ENCODE measurements at places on chromosomes 2 and 18.

DNA sequence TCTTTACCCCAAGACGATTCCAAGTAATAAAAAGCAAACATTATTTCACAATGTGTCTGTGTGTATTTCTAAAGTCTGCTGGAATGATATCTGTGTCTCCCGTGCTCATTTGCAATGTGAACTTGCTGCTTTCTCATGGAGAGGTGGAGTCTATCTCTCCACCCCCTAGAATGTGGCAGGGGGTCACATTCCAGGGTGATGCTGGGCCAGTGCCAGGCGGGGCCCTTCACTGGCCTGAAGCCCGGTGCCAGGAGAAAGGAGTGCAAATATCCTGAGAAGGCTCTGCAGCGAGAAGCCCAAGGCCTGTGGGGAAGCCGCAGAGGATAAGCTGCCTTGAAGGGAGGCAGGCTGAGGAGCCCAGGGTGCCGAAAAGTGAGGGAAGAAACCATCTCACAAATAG lies 26.8 kb upstream of the LDLRAD4 start:
- DNase-seq = no peak

- no peak for DNase-seq
Observed at GRCh38 chr18:29853126-29853525, 1189.4 kb downstream of the DSC3 start.

- no peak for DNase-seq
Observed at GRCh38 chr2:57893347-57893746, 153.3 kb upstream of the VRK2 start.

DNA sequence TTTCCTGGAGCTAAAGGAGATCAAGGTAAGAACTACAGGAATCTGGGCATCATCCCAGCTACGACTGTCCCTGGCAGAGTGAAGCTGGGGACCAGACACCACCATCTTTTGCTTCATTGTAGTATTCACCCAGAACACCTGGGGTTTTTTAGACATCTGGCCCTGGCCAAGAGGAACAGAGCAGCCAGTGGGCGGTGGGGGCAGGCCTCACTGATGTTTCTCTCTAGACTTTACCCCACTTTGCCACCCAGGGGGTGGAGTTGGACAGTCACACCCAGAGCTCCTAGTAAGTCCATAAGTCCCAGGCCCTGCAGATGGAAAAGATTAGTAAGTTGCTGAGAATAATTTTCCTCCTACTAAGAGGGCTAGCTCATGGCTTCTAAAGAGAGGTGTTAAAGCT lies 39.6 kb downstream of the MARCO start:
- DNase-seq = no peak

DNA sequence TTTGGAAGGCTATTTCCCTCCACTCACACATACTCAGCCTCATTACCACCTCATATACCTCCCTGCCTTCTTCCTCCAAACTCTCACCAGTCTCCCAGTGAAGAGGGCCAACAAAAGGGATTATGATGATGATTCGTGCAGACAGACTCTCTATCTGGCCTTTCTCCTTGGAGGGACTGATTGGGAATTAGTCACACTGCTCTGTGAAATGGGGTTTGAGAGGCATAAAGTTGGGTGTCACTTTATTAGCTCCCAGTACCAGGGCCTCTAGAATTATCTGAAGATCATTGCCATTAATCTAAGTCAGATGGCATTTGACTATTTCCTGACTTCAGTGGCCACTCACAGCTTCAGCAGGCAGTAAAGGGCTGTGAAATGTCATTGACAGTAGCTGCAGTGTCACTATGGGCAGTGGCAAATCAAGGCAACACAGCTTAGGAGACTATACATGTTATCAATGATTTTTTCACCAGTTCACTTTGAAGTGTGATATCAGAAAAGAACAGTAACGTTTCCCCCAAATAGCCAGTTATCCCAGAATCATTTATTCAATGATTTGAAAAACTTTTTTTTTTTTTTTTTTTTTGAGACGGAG lies 17.4 kb downstream of the CNRIP1 start:
- DNase-seq = no peak

DNA sequence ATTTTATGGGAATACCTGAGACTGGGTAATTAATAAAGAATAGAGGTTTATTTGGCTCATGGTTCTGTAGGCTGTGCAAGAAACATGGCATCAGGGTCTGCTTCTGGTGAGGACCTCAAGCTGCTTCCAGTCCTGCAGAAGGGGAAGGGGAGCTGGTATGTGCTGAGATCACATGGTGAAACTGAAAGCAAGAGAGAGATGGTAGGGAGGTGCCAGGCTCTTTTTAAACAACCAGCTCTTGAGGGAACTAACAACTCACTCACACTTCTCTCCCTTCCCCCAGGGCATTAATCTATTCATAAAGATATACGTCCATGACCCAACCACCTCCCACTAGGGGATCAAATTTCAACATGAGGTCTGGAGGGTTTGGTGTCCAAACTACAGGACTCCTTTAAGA lies 40.1 kb downstream of the AGPS start:
- DNase-seq = no peak

- no peak for DNase-seq
Observed at GRCh38 chr2:61770746-61771145, 83.1 kb downstream of the FAM161A start.

DNA sequence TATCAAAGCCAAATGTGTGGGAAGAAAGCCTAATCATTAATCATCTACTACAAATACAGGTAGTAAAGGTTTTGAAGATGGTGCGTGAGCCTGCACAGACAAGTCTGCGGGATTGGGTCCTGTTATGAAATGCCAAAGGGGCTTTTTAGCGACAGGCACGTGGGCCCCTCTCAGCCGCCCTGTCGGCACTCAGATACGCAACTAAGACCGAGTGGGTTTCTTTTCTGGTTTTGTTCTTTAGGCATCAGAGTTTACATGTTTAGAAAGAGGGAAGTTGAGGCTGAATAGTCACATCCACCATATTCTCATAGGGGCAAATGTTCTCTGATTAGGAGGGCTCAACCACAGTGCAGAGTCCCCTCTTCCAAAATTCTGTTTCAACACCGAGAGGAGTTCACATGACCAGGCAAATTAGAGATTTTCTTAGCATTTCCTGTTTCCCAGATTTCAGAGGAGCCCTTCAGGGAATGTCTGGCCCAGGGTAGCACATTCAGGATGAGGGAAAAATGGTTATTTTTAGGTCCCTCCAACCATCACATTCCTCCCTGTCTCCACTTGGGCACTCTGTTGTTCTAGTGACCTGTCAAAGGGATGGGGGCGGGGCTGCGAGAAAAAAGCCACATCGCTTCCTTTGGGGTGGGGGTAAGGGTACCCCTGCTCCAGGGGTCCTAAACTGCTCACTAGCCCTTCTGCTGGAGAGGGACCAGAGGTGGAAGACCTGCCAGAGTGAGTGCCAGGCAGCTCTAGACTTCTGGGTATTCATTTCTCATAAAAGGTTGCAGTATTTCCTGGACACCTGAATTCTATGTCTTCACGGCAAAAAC lies 159.2 kb downstream of the BCL2 start:
- DNase-seq = no peak

DNA sequence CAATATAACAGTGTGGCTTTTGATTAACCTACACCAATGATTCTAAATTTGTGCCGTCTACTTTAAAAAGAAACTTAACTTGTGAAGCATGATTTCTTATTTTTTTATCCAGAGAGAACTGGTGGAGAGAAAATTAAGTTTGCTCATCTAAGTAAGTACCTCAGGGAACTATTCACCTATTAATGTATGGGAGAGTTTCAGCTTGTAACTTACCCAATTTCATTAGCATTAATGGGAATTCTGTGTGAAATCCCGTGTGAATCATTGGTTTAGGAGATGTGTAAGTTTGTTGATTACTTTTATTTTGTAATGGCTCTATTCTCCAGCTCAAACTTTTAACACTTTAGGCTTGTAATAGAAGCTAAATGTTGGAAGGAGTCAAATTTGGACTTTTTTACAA lies 1061.5 kb downstream of the TDRD15 start:
- no peak for DNase-seq

DNA sequence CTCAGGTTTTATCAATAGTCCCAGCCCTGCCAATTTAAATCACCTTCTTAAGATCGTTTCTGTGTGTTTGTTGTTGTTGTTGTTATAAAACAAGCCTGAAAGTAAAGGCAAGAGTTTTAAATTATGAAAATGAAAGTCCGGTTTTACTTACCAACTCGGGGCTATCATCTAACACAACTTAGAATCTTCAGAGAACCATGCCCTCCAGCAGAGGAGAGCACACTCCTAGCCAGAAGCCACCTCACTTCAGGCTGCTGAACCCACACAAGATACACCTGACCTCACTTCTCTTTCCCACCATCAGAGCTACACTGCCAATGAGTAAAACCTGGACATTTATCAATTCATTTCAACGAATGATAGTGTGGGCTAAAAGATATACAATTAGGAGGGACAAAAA lies 335.2 kb downstream of the IRS1 start:
- no peak for DNase-seq

DNA sequence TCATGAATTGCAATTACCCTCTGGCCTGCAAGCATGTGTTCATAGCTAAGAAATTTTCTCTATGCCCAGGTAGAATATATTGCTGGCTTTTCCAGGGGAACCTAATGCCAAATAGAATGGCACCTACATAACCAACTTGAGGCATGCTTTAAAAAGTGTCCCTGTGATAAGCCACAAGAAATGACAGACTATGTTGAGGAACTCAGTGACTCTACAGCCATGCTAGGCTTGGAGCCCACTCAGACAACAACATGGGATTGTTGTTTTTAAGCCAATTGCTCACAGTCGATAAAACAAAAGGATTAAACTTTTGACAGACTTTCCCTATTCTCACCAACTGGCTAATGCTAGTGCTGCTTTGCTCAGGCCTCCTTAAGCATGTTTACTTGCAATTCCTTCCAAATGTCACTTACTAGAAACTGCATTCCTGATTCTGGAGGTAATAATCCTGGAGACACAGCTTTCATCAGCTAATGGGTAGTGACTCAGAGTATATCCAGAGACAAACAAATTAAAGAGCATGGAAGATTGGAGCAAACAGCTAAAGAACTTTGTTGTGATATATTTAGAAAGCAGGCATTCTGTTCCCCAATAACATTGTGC lies 249.0 kb downstream of the SLC8A1 start:
- no peak for DNase-seq

DNA sequence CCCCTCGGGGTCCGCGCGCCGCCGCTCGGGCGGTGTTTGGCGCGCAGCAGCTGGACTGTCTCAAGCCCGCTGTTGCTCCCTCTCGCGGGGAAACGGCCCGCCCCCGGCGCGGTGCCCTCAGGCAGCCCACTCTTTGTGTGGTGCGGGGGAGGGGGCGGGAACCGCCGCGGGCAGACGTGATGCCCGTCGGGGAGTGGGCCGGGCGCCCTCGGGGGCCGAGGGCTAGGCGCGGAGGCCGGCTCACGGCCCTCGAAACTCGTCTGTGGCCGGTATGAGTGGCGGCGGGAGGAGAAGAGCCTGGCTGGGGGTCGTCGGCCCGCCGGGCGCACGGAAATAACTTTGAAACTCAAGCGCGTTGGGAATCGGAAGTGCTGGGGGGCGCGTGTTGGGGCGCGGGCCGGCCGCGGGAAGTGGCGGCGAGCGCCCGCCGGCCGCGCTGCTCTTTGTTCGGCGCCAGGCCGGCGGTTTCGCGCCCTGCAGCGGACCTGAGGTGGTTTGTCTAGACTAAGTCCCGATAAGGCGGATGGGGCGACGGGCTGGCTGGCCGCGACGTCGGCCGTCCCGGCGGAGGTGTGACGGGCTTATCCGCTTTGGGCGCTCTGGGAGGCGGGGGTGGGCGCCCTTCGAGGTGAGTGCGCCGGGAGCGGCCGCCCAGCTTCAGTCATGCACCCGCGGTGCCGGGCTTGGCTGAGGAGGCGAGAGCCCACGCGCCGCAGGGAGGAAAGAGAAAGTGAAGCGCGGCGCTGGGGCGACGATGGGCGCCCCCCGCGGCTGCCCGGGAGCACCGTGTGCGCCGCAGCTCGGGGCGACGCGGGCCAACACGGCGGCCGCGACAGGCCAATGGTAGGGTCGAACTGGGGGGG lies 679 bp downstream of the PTMA start:
- peak; percentile 61 for DNase-seq

DNA sequence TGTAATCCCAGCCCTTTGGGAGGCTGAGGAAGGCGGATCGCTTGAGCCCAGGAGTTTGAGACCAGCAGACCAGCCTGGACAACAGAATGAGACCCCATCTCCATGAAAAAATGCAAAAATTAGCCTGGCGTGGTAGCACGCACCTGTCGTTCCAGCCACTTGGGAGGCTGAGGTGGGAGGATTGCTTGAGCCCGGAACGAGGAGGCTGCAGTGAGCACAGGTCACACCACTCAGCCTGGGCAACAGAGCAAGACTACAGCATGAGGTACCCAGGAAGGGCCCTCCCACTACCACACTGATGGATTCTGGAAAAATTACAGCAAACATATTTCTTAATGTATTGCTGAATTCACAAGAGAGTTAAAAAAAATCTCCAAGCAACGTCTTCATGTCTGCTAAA lies 56.3 kb upstream of the HPCAL1 start:
- no peak for DNase-seq

GRCh38 chr2:118430510-118431164 lies 342.4 kb downstream of the INSIG2 start:
- DNase-seq = no peak

DNA sequence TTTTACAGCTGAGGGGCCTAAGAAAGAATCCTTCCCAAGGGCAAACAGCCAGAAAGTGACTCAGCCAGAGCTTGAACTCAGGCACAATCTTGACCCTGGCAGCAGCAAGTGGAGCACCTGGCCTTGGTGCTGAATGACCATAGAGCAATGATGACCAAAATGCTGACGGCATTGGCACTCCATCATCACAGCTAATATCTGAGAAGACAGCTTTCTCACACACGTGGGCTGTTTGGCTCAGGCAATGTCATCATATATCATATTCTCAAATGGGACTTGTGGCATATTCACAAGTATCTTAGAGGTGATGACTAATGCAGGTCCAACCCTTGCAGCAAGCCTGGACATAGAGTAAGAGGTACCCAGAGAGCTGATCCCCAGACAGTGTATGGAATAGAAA lies 443.9 kb upstream of the MYT1L start:
- DNase-seq = no peak

GRCh38 chr2:237253046-237253702 lies 160.8 kb downstream of the COL6A3 start:
- DNase-seq = no peak

- DNase-seq = no peak
Observed at GRCh38 chr18:551404-552061, 28.6 kb upstream of the CETN1 start.

DNA sequence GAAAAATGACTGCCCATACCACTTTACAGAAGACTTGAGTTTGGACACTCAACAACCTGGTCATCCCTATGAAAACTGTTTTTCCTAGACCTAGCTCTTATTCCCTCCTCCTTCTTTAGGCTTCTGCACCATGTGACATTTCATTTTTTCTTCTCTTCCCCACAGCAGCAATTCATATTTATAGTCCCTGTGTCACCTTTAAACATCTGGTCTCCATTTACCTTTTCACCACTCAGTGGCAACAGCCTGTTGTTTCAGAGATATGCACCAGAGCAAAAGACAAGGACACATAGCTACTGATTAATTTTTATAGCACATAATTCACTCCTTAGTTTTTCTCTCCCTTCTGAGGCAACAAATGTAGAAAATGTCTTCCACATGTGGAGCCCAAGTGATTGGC lies 118.7 kb downstream of the RIT2 start:
- DNase-seq = no peak

GRCh38 chr18:42048158-42048557 lies 93.1 kb downstream of the PIK3C3 start:
- DNase-seq = no peak
